ENCODE measurements at places on chromosomes 11 and 22.

- no peak for DNase-seq
Observed at GRCh38 chr11:12269104-12269441, 108.3 kb upstream of the PARVA start.

GRCh38 chr11:62398011-62398994, 20.5 kb upstream of the SCGB1A1 start:
- DNase-seq: no peak

DNA sequence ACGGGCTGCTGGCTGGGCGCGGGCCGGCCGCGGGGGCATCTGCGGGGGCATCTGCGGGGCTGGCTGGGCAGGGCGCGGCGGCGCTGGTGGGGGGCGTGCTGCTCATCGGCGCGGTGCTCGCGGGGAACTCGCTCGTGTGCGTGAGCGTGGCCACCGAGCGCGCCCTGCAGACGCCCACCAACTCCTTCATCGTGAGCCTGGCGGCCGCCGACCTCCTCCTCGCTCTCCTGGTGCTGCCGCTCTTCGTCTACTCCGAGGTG, 194 bp downstream of the DRD4 start:
- DNase-seq: no peak

GRCh38 chr11:86910592-86910991, 44.6 kb downstream of the FZD4 start:
- no peak for DNase-seq

GRCh38 chr11:3666023-3666530, 5.1 kb downstream of the CHRNA10 start:
- no peak for DNase-seq

DNA sequence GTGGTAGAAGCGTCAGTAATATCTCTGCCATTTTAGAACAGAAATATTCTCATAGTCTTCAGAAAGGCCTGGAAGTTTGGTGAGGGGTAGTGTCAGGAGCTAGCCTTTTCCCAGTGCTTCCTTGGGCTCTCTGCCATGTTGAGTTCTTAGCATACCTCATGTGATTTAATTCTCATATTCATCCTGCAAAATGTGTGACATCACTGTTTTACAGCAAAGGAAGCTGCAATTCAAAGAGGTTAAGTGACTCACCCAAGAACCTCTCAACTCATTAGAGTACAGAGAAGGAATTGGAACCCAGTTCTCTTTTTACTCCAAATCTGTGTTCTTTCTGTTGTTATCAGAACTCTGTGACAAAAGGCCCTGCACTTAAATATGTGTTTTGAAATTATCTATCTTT, 72.1 kb downstream of the RNF169 start:
- no peak for DNase-seq
